ENCODE measurements at places on chromosomes 7 and 10. TPM values are rescaled to one million over a fixed set of nuclear protein-coding genes. Genes with fewer than 3 reads are reported as not detected.

DNA sequence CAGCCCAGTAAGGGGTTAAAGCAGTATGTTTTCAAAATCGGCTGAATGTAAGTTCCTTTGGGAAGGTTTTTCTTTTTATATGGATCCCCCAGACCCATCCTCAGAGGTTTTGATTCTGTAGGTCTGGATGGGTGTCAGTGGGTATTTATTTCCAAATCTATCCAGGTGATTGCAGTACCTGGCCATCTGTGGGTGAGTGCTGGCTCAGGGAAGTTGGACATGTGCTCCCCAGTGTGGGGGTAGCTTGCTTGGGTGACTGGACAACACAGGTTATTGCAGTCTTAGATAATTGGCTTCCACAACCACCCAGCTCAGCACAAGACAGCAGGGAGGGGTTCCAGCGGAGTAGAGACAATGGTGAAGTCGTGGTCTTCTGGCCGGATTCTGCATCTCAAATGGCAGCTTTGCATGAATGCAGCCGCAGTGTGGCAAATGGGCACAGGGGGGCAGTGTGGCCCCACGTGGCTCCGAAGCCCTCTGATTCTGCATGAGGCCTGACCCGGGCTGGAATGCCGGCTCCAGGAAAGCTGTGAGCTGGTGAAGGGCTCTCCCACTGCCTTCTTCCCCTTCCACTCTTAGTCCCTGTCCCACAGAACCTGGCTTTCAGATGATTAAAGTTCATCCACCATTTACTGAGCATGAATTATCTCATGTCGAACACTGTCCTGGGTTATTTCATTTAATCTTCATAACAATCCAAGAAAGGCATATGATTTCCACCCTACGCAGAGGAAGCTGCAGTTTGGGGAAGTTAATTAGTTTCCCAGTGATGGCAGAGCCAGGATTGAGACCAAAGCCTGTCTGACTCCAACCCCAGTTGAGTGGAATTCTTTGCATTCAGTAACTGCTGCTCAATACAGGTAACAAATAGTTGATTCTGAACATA is 64.5 kb upstream of the SYPL1 start:
- no peak overlapping the region for H3K4me3 ChIP-seq
- peak; percentile 84 for DNase-seq
- H3K27me3 ChIP-seq: peaks cover 12% of the 10 kb centered on the region
- H3K36me3 ChIP-seq: no peaks in the 10 kb centered on the region
- H3K4me1 ChIP-seq: peaks cover 11% of the 10 kb centered on the region

- no peaks in the 10 kb centered on the region for H3K4me1 ChIP-seq
- no peak for DNase-seq
- no peak overlapping the region for H3K27ac ChIP-seq
- H3K36me3 ChIP-seq: no peaks in the 10 kb centered on the region
Measured at GRCh38 chr7:69934144-69934903, 336.0 kb downstream of the AUTS2 start.

DNA sequence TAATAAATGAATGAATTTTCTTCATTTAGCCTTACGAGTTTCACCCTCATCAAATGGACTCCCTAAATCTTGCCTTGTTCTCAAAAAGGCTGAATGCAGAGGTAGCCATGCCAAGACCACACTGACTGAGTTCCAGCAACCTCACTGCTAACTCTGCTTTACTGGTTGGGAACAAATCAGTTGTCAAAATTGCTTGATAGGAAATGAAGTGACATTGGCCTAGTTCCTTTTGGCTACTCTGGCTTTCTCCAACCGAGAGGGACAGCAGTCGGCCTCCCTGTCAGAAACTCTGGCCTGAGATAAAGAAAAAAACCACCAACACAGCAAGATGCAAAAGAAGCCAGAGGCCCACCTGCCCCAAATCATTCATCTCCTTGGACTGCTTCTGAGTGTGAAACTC is 87.0 kb downstream of the PPP1R3C start:
- no peaks in the 10 kb centered on the region for H3K36me3 ChIP-seq
- no peak overlapping the region for H3K27ac ChIP-seq
- DNase-seq: no peak
- H3K4me1 ChIP-seq: no peaks in the 10 kb centered on the region

GRCh38 chr7:158730383-158731346 is 26.1 kb upstream of the NCAPG2 start:
- H3K27ac ChIP-seq: peak overlapping the region; percentile 51

Gene SDK1
- 2.0 TPM for total RNA-seq

Gene LAMB1
- total RNA-seq: not detected

- no peak for DNase-seq
- H3K27me3 ChIP-seq: no peaks in the 10 kb centered on the region
- H3K4me1 ChIP-seq: peaks cover 22% of the 10 kb centered on the region
- H3K36me3 ChIP-seq: peaks cover 19% of the 10 kb centered on the region
- H3K27ac ChIP-seq: no peak overlapping the region
Measured at GRCh38 chr7:128399991-128400390, 9.8 kb downstream of the IMPDH1 start.

- H3K27me3 ChIP-seq: peaks cover 61% of the 10 kb centered on the region
- H3K4me3 ChIP-seq: peak overlapping the region; percentile 30
- H3K4me1 ChIP-seq: peaks cover 5% of the 10 kb centered on the region
- no peak overlapping the region for H3K27ac ChIP-seq
- no peaks in the 10 kb centered on the region for H3K36me3 ChIP-seq
- no peak for DNase-seq
Measured at GRCh38 chr7:30681331-30681797, 892 bp downstream of the CRHR2 start.

DNA sequence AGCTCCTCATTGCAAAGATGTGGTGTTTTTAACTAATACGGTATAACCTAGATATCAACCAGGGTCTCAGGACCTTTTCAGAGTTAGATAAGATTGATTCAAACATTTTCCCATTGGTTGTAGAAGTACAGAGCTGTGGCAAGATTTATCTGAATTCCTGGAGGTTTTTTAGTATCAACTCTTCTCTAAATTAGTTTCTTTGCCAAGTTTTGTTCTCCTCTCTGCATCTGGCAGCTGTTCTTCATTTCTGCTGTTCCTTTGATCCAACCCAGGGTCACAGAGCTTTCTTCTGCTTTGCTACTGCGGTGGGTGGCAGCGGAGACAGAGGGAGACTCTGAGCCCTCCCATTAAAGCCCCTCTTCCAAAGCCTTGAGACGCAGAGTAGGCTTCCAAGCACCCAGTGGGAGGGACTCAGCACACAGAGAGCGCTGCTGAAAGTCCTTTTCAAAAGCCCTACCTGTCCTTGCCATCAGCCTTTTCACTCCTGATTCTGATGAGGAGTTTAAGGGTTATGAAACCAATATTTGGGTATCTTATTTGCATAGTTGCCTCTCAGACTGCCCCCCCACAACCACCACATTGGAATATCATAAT is 146.3 kb upstream of the EEPD1 start:
- no peaks in the 10 kb centered on the region for H3K27me3 ChIP-seq
- DNase-seq: no peak
- H3K36me3 ChIP-seq: no peaks in the 10 kb centered on the region
- H3K27ac ChIP-seq: no peak overlapping the region
- no peak overlapping the region for H3K4me3 ChIP-seq

Gene ASB10
- not detected for total RNA-seq

DNA sequence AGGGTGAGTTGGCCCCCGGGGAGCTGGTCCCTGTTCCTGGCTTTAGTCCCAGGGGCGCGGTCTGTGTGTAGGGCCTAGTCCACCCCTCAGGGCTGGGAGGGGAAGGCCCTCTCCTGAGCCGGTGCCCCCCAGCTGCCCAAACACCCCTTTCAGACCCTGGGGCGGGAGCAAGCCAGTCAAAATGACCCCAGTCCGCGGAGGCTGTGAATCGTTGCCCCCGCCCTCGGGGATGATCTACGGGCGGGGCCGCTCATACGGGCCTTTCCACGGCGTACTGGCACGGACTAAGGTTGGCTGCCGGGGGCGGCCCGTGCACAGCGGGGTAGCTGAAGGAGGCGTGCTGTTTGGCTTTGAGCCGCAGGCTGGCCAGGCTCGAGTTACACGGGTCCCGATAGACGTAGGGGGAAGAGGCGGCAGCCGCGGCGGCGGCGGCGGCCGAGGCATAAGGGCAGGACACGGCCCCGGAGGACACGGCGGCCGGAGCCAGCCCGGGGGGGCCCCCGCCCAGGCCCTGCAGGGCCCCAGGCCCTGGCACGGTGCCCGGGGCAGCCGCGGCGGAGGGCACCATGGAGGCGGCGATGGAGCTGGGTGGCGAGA is 4.3 kb downstream of the ELOVL3 start:
- H3K27me3 ChIP-seq: peaks cover 49% of the 10 kb centered on the region
- H3K36me3 ChIP-seq: no peaks in the 10 kb centered on the region
- H3K4me3 ChIP-seq: peak overlapping the region; percentile 67
- H3K27ac ChIP-seq: no peak overlapping the region
- H3K4me1 ChIP-seq: peaks cover 11% of the 10 kb centered on the region

Gene PON1
- not detected for total RNA-seq

Gene HOXA11
- not detected for total RNA-seq

- no peak within 1 kb of the TSS for H3K27ac ChIP-seq
- peaks cover 40% of the 10 kb centered on the region for H3K27me3 ChIP-seq
- peak within 1 kb of the TSS; percentile 60 for H3K4me3 ChIP-seq
- peaks cover 2% of the 10 kb centered on the region for H3K4me1 ChIP-seq
- H3K36me3 ChIP-seq: no peaks in the 10 kb centered on the region
Measured at GRCh38 chr7:93921607-93922566, at the start of gene GNG11. TSS of gene GNG11 (plus strand) at chr7:93921735. CDS start at chr7:93922138, 403 bp downstream.

Gene FAM25A
- not detected for total RNA-seq

Gene AZGP1
- total RNA-seq: not detected

DNA sequence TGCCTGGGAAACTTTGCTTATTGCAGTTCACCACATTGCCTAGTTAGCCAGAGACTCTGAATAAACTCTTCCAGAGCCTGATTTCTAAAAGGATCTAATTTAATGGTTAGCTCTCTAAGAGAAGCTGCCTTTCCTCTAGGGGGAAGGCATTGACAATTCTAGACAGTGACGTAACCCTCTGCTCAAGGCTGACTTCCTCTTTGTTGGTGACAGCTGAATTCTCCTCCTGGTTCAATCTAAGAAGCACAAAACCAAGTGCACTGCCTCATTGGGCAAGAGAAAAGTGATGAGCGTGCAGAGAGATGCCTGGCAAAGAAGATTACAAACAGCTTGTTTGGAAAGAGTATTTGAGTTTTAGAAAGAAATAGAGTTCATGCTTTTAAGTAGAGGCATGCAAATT is 102.7 kb downstream of the MACC1 start:
- H3K4me3 ChIP-seq: no peak overlapping the region
- DNase-seq: peak; percentile 8

Gene ASB4
- total RNA-seq: not detected

DNA sequence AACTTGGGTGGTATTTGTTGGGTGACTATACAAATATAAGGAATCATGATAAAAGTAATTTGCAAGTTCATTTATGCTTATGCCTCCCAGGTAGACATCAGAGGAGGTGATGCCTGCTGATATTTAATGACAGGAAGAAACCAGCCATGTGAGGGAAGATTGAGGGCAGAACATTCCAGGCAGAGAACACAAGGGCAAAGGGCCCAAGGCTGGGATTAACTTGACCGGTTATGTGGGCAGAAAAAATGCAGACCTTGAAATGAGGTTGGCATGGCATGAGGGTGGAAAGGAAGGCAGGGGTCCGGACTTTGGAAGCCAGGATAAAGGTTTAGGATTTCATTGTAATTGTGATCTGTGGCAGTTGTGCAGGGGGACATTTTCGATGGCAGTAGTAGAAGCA is 68.0 kb upstream of the MTPN start:
- H3K27ac ChIP-seq: no peak overlapping the region
- no peaks in the 10 kb centered on the region for H3K4me1 ChIP-seq
- no peak overlapping the region for H3K4me3 ChIP-seq
- peaks cover 5% of the 10 kb centered on the region for H3K27me3 ChIP-seq
- no peak for DNase-seq
